ENCODE measurements at places on chromosomes 4 and X. TPM values are rescaled to one million over a fixed set of nuclear protein-coding genes. Genes with fewer than 3 reads are reported as not detected.

The BEX5 gene
- polyA plus RNA-seq = 18.8 TPM

GRCh38 chrX:136608295-136608933 is 39.5 kb upstream of the CD40LG start:
- DNase-seq = no peak

DNA sequence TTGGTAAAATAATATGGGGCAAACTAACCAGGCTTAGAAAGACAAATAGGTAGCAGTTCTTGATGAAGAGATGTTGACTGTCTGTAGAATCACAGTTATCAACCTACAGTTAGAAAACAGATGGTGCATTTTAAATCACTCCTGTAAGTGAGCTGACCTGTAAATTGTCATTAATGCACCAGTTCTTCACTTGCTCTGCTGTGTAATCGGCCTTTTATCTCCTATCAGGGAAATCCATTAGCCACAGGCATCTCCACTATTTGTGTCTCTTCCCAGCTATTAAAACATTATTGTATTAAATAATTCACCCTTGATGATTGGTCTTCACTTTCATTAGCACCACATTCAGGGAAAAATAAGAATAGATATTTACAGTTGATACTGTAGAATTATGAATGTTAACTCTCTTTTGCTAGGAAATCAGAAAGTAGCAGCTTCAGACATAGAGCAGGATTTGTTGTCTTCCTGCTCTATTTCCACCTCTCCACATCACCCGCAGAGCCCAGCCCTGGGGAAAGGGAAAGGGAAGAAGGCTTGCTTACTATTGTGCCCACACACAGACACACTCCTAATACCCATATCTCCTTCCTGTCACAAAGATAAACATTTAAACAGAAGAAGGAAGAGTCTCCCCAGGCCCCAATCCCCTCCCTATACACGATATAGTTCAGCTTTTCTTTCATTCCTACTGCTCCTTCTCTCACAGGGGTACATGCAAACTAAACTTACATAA is 97.1 kb downstream of the REELD1 start:
- no peak for DNase-seq

- no peak for DNase-seq
Measured at GRCh38 chrX:11665168-11666111, at the start of gene ARHGAP6. TSS of gene ARHGAP6 (minus strand) at chrX:11665920. CDS start at chrX:11664828, 1,092 bp downstream.
